ENCODE measurements at places on chromosomes 11 and 22. TPM values are rescaled to one million over a fixed set of nuclear protein-coding genes. Genes with fewer than 3 reads are reported as not detected.

CASP5 gene
- not detected for total RNA-seq

TMEM258 gene
- 75.2 TPM for total RNA-seq

OR10S1 gene
- not detected for total RNA-seq

PARVG gene
- total RNA-seq = not detected

SYT13 gene
- total RNA-seq = not detected

PAMR1 gene
- 206 TPM for total RNA-seq

C1QTNF4 gene
- 0.90 TPM for total RNA-seq

PHETA2 gene
- total RNA-seq = 15.4 TPM

ARSA gene
- total RNA-seq = 73.8 TPM

C2CD3 gene
- total RNA-seq = 10.5 TPM

BCO2 gene
- total RNA-seq = 1.8 TPM

FAM111A gene
- 9.2 TPM for total RNA-seq

CCDC81 gene
- not detected for total RNA-seq

MS4A6A gene
- total RNA-seq = not detected

SCGB2A2 gene
- total RNA-seq = not detected

All from cardiac atrium fibroblast (primary cell).